ENCODE measurements at places on chromosomes 1 and 21.

DNA sequence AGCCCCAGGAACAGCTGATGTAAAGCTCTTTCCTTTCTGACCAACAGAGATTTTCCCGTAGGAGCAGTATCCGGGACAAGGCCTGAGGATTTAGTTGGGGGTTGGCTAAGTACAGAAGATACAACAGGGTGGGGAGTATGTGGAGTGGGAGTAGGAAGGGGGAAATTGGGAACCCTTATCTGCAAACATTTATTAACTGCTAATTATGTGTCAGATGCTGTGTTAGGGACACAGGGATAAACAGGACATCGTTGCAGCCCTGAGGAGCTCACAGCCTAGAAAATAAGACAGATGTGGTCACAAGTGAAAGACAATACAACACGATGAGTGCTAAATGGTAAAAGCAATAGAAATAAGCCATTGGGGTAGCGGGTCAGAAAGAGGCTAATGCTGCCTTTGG is 12.0 kb downstream of the CD84 start:
- DNase-seq, result no peak

DNA sequence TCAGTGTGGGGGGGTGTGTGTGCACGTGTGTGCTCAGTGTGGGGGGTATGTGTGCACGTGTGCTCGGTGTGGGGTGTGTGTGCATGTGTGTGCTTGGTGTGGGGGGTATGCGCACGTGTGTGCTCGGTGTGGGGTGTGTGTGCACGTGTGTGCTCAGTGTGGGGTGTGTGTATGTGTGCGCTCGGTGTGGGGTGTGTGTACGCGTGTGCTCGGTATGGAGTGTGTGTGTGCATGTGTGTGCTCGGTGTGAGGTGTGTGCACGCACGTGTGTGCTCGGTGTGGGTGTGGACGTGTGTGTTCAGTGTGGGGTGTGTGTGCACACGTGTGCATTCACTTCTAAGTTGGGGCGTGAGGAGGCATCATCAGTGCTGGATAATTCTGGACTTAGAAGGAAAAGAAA is 77.9 kb downstream of the PRDM16 start:
- DNase-seq, result no peak

DNA sequence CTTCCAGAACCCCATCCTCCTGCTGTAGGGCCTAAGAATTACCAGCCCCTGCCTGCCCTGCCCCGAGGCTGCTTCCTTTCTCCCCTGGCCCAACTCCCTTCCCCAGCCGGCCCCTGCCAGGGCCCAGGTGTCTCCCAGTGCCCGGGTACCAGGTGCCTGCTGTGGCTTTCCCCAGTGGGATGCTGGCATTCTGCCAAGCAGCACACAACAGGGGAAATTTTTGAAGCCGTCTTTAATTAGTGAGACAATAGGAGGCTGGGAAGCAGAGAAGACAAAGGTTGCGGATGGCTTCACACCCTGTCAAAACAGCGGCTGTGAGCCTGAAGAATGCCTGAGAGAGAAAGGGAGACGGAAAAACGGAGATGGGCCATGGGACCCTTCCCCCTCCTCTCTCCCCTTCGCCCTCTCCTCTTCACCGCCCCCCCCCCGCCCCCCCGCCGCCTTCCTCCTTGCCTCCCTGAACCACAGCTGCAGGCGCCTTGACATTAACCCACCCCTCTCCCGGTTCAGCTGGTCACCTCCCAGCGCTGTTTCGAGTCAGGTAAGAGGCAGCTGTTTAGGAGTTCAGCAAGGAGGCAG is 33.6 kb downstream of the LRRN2 start:
- no peak for DNase-seq

DNA sequence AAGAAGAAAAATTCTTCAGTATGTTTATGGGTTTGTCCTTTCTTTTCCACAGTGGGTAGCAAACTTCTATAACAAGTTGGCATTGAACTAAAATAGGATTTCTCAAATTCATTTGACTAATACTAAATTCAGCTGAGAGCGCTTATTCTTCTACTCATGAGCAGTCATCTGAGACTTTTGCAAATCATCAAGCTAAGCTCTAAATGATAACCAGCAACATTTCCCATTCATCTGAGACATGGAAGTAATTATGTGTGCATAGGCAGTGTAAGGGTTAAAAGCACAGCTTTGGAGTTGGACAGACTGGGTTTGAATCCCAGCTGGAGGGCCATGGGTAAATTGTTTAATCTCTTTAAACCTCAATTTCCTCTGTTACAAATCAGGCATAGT is 18.3 kb upstream of the CNR2 start:
- no peak for DNase-seq

DNA sequence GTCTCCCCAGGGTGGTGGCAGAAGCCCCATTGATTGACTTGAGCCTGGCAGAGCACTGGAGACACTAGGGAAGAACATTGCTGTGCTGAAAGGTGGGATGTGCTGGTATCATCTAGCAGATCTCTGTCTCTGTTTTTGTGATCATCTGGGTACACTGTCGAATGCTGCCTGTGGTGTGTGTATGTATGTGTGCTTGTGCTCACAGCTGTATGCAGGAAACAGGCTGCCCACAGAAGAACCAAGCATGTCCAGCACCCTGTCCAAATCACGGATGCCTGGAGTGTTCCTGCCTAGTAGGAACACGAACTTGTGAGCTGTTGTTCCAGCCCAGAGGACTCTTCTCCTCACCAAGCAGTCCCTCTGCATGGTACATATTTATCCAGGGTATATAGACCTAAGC is 1.5 kb downstream of the BRINP2 start:
- no peak for DNase-seq

Measured in MG63 (cell line).